ENCODE measurements at places on chromosomes 7 and 10.

DNA sequence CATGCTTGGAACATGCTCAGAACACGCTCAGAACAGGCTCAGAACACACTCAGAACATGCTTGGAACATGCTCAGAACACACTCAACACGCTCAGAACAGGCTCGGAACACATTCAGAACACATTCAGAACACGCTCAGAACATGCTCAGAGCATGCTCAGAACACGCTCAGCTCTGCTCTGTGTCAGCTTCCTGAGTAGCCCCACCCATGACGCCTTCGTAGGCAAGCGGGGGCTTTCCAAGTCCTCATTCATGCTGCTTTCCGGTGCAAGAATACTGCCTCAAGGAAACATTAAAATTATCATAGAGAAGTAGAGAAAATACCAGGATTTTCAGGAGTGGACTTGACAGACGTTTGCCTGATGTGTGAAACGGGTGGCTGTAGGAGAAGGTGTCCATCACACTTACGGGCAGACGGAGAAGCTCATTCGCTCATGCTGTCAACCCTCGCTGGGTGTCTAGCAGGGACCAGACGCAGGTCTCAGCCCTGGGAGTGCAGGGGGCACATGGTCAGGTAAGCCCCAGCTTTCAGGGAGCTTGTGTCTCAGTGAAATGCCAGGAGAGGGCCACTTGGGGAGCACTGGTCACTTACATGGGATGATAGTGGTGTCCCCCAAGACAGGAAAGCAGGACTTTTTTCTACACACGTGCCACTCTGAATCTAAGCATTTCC is 24.7 kb downstream of the EN2 start:
- no peak for DNase-seq
- no peaks in the 10 kb centered on the region for H3K4me1 ChIP-seq
- H3K27ac ChIP-seq: no peak overlapping the region
- no peak overlapping the region for H3K4me3 ChIP-seq
- H3K27me3 ChIP-seq: peaks cover 2% of the 10 kb centered on the region

- no peak overlapping the region for H3K27ac ChIP-seq
- H3K4me3 ChIP-seq: no peak overlapping the region
- no peaks in the 10 kb centered on the region for H3K4me1 ChIP-seq
- no peaks in the 10 kb centered on the region for H3K36me3 ChIP-seq
Observed at GRCh38 chr10:111506266-111507034, 429.6 kb downstream of the ADRA2A start.

- no peaks in the 10 kb centered on the region for H3K27me3 ChIP-seq
- H3K4me1 ChIP-seq: no peaks in the 10 kb centered on the region
- DNase-seq: no peak
- no peak overlapping the region for H3K4me3 ChIP-seq
- no peak overlapping the region for H3K27ac ChIP-seq
Observed at GRCh38 chr10:26468700-26469099, 30.6 kb downstream of the APBB1IP start.

GRCh38 chr7:43486634-43487033 is 96.3 kb upstream of the STK17A start:
- no peaks in the 10 kb centered on the region for H3K27me3 ChIP-seq
- peaks cover 36% of the 10 kb centered on the region for H3K4me1 ChIP-seq
- H3K4me3 ChIP-seq: no peak overlapping the region
- H3K27ac ChIP-seq: no peak overlapping the region
- no peak for DNase-seq

DNA sequence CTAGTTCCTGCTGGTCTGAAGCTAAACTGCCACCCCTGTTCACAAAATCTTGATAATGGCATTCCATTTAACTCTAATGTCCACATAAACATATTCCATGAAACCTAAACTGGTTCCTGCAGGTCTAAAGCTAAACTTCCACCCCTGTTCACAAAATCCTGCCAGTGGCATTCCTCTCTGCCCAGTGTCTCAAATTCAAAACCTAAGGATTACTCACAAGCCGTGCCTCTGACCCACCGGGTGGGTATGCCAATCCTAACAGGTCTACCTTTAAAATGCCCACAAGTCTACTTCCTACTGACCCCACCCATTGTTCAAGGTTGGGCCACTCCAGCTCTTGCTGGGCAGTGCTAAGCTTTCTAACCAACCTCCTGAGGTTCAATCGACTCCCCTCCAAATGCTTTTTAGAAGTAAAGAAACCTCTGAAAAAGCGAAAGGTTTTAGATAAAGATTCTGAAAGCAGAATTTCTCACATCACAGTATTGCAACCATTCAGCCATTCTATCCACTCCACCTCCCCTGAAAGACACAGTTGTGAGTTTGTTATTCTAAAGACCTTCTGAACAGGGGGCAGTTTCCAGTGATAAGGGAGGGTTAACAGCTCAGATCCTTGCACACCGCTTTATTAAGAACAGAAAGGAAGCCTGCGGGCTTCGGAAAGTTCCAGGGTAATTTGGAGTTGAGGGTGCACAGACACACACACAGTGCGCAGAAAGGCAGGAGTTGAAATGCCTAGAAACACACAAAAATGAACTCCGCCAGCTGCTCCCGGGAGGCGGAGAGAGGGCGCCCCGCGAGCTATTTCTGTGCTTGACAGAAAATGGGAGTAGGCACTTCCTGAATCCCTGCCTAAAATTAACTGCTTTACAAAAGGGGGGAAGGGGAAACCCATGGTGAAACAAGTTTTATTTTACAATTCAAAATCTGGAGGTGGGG is 87.7 kb downstream of the TNS3 start:
- peaks cover 34% of the 10 kb centered on the region for H3K4me1 ChIP-seq
- H3K27me3 ChIP-seq: no peaks in the 10 kb centered on the region
- peak overlapping the region; percentile 18 for H3K27ac ChIP-seq
- H3K4me3 ChIP-seq: no peak overlapping the region
- DNase-seq: no peak

DNA sequence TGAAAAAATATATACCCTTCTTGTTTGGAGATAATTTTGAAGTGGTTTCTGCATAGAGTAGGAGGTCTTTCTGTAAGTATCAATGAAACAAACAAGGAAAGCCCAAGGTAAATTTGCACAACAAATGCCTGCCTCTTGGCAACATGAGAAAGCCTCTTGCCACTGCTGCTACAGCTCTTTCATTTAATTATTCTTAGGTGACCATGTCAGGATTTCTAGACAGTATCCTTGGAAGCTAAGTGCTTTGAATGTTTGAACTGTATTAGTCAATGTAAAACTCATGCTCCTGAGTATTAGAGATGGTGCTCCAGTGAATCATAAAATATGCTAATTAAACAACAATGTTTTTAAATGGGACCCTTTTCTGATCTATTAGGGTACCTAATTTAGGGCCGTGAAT is 81.2 kb upstream of the ITGB1 start:
- no peaks in the 10 kb centered on the region for H3K36me3 ChIP-seq
- no peaks in the 10 kb centered on the region for H3K27me3 ChIP-seq
- no peak for DNase-seq

DNA sequence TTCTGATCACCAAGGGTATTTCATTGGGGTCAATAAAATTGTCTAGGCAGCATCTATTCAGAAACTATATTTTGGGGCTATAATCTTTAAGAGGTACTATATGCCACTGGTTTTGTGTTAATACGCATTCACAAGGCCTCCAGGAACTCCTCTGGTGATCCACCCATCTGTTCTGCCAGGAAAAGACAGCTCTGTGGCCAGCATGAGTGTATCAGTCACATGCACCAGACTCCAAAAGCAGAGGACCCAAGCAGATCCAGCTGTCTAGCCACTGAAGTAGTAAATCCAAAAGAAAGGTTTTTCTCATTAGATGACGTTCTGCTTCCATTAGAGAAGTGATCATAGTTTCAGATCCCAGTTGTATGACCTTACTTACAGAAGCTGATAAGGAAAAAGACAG is 199.6 kb upstream of the CELF2 start:
- DNase-seq: no peak
- no peaks in the 10 kb centered on the region for H3K4me1 ChIP-seq
- no peak overlapping the region for H3K4me3 ChIP-seq
- H3K27me3 ChIP-seq: no peaks in the 10 kb centered on the region
- no peak overlapping the region for H3K27ac ChIP-seq

- no peak overlapping the region for H3K27ac ChIP-seq
- no peaks in the 10 kb centered on the region for H3K36me3 ChIP-seq
- no peaks in the 10 kb centered on the region for H3K4me1 ChIP-seq
- H3K4me3 ChIP-seq: no peak overlapping the region
- DNase-seq: no peak
- H3K27me3 ChIP-seq: no peaks in the 10 kb centered on the region
Observed at GRCh38 chr10:111233439-111233838, 156.6 kb downstream of the ADRA2A start.

DNA sequence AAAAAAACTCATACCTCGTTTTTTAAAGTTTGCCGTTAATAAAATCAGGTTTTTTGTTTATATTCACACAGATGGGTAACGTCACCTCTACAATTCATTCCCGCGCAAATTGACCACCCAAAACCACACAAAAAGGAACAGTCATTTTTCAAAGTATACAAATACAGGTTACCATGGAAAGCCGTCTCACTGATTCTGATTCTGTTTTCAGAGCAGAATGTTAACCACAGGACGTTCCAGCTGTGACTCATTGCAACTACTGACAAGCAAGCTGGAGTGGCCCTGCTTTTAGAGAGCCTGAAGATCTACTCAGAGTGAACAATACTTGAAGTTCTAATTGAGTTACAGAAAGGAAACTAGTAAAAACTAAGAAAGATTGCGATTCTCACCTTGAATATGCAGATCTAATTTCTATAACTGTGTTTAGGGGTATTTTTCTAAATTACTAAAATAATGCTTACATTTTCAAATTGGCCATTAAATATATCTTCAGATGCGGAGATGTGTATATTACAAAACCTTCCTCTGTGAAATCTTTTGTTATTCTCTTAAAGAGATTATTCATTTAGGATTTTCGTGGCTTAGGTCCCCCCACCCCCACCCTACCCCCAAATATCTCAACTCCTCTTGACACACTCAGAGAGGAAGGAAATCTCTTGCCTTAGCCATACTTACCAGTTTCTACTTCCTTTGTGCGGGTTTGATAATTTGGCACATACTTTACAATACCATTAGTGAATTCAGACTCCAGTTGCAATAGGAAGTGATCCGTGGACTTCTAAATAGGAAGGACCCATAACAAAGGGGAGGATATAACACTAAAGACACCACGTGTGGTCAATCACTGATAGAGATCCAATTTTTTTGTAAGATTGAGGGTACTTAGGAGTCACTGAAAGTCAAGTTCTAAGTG is 106.0 kb downstream of the CUBN start:
- H3K4me3 ChIP-seq: no peak overlapping the region
- peak overlapping the region; percentile 50 for H3K27ac ChIP-seq
- H3K36me3 ChIP-seq: no peaks in the 10 kb centered on the region
- no peaks in the 10 kb centered on the region for H3K27me3 ChIP-seq
- no peaks in the 10 kb centered on the region for H3K4me1 ChIP-seq

GRCh38 chr10:17161775-17162174 is 32.2 kb upstream of the CUBN start:
- DNase-seq: no peak
- H3K4me1 ChIP-seq: no peaks in the 10 kb centered on the region
- H3K4me3 ChIP-seq: no peak overlapping the region
- no peaks in the 10 kb centered on the region for H3K27me3 ChIP-seq

DNA sequence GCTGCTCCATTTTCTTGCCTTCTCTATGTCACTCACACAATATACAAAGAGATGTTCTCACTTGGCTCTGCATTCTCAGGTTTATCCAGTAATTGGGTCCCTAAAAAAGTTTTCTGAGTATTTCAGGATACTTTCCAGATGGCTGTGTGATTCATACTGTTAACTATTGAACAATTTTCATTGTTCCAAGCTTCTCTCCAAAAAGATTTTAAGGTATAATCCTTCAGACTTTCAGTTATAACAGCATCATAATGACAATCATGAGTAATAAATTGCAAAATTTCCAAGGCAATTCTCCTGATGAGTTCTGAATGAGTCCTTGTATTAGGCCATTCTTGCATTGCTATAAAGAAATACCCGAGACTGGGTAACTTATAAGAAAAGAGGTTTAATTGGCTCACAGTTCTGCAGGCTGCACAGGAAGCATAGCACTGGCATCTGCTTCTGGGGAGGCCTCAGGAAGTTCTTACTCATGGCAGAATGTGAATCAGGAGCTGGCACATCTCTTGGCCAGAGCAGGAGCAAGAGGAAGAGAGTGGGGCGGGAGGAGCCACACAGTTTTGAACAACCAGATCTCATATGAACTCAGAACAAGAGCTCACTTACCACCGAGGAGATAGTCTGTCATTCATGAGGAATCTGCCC is 148.1 kb downstream of the SLC16A9 start:
- no peaks in the 10 kb centered on the region for H3K36me3 ChIP-seq
- no peaks in the 10 kb centered on the region for H3K27me3 ChIP-seq
- DNase-seq: no peak
- no peak overlapping the region for H3K27ac ChIP-seq
- H3K4me1 ChIP-seq: no peaks in the 10 kb centered on the region

- no peaks in the 10 kb centered on the region for H3K4me1 ChIP-seq
- DNase-seq: no peak
- no peak overlapping the region for H3K4me3 ChIP-seq
- peaks cover 10% of the 10 kb centered on the region for H3K27me3 ChIP-seq
Observed at GRCh38 chr10:118394301-118395200, 52.4 kb upstream of the FAM204A start.

GRCh38 chr7:73746378-73746777 is 7.8 kb upstream of the ABHD11 start:
- no peak overlapping the region for H3K4me3 ChIP-seq
- no peak for DNase-seq
- no peaks in the 10 kb centered on the region for H3K36me3 ChIP-seq
- no peak overlapping the region for H3K27ac ChIP-seq
- no peaks in the 10 kb centered on the region for H3K27me3 ChIP-seq
- peaks cover 18% of the 10 kb centered on the region for H3K4me1 ChIP-seq

GRCh38 chr10:62457196-62457595 is 83.0 kb downstream of the ZNF365 start:
- no peak overlapping the region for H3K4me3 ChIP-seq
- DNase-seq: no peak
- H3K27ac ChIP-seq: no peak overlapping the region
